Lower lobe of right lung (tissue), 2 donors: ENCODE measurements at places on chromosomes 11 and 22. TPM values are rescaled to one million over a fixed set of nuclear protein-coding genes. Genes with fewer than 3 reads are reported as not detected.

DNA sequence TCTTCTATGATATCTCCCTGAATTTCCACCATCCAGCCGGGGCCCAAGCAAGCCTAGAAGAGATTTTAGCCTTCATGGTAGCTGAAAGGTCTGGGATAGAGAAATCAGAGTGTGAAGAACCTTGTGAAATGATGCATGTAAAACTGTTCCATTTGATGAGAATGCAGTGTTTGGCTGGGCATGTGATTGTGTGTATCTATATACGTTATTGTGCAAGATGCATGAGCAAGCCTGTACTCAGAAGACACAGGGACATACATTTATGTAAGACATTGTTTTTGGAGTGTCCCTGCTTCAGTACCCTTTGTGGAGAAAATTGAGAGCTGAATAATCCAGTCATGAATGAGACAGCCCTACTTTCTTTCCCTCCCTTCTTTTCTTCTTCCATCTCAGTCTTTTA is 15.2 kb upstream of the OR52K2 start:
- no peaks in the 10 kb centered on the region for H3K27me3 ChIP-seq
- H3K27ac ChIP-seq, result no peak overlapping the region

DNA sequence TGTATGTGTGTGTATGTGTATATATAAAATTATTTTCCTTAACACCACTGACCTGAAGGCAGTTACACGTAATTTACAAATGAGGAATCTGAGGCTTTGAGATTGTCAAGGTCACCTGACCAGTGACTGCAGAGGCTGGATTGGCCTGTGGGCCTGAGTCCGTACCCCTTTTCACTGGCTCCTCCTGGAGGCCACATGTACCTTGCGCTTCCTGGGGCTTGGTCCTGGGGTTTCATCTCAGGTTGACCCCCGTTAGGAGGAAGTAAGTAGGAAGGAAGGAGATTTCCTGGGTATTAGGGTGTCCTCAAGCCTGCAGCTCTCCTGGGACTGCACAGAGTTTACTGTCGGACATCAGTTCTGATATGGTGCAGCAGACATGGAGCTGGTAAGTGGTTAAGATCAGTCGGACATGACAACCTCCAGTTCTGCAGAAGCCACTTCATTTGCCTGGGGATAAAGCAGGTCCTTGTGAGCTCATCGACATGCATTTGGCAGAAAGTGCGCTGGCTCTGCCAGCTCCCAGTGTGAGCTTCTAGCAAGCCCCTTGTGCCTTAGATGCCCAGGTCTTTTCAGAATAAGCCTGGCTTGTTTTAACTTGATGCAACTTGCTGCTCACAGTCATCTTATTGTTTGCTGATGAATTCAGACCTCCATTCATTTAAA is 36.6 kb downstream of the ST3GAL4 start:
- H3K4me1 ChIP-seq, result peaks cover 27% of the 10 kb centered on the region
- no peaks in the 10 kb centered on the region for H3K27me3 ChIP-seq

Gene OTOG
- total RNA-seq, result not detected

DNA sequence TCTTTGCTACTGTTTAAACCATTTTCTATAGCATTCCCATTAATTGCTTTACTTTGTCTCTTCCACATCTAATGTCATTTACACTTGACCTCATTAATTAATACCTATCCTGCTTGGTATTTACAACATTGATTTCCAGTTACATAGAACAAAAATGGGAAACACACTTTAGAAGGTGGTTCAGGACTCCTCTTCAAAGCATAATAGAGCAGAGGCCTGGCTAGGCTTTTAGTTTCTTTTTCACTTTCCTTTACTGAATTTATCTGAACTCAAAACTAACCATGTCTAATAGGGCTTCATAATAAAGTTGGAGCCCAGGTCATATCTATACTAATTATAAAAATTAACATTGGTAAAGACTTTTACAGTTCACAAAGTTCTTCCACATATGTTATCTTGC is 648.0 kb upstream of the KIRREL3 start:
- H3K4me1 ChIP-seq, result no peaks in the 10 kb centered on the region
- no peaks in the 10 kb centered on the region for H3K27me3 ChIP-seq
- no peak overlapping the region for H3K27ac ChIP-seq
- DNase-seq, result no peak
- H3K36me3 ChIP-seq, result no peaks in the 10 kb centered on the region

Gene ZP1
- total RNA-seq, result not detected

GRCh38 chr11:14124886-14125285 is 162.4 kb downstream of the SPON1 start:
- H3K27ac ChIP-seq, result no peak overlapping the region
- no peaks in the 10 kb centered on the region for H3K27me3 ChIP-seq
- DNase-seq, result no peak
- H3K4me3 ChIP-seq, result no peak overlapping the region
- H3K4me1 ChIP-seq, result no peaks in the 10 kb centered on the region

GRCh38 chr11:4887591-4887990 is 5.9 kb downstream of the OR51T1 start:
- no peak overlapping the region for H3K4me3 ChIP-seq
- no peak for DNase-seq
- H3K27me3 ChIP-seq, result no peaks in the 10 kb centered on the region
- H3K27ac ChIP-seq, result no peak overlapping the region

GRCh38 chr11:13215149-13215548 is 62.4 kb upstream of the BMAL1 start:
- no peaks in the 10 kb centered on the region for H3K27me3 ChIP-seq
- peaks cover 7% of the 10 kb centered on the region for H3K4me1 ChIP-seq
- H3K36me3 ChIP-seq, result no peaks in the 10 kb centered on the region
- H3K27ac ChIP-seq, result no peak overlapping the region
- DNase-seq, result no peak

Gene ASRGL1
- 39.7 TPM for total RNA-seq

DNA sequence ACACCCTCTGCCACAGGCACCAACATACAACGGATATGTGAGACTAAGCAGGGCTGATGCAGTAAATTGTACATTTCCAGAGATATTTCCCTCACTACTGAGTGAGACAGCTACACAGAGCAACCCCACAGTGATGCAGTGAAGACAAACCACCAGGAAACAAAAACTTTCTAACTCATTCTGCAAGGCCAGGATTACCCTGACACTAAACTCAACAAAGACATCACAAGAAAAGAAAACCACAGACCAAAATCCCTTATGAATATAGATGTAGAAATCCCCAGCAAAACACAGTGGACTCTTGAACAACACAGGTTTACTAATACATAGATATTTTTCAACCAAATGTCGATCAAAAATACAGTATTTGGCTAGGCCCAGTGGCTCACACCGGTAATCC is 1.5 kb upstream of the SLC7A4 start:
- H3K4me1 ChIP-seq, result peaks cover 20% of the 10 kb centered on the region
- no peak overlapping the region for H3K4me3 ChIP-seq
- H3K27ac ChIP-seq, result no peak overlapping the region
- peaks cover 30% of the 10 kb centered on the region for H3K27me3 ChIP-seq

DNA sequence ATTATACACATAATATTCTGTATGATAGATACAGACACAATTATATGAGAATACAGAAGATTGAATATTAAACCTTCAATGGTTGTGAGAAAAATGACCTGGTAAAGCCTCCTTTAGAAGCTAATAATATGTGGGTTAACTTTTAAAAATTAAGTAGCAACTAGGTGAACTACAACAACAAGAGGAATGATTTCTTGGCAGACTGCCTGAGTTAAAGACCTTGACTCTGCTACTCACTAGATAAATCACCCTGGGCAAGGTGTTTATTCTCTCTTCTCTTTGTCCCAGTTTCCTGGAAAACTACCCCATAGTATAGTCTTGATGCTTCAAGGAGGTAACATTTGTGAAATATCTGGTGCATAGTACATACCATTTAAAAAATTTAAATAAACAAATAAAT is 519.6 kb upstream of the TENM4 start:
- no peaks in the 10 kb centered on the region for H3K4me1 ChIP-seq
- DNase-seq, result no peak
- no peaks in the 10 kb centered on the region for H3K36me3 ChIP-seq
- no peak overlapping the region for H3K4me3 ChIP-seq
- H3K27ac ChIP-seq, result no peak overlapping the region
